ENCODE measurements at places on chromosomes 3 and 15.
A peak's percentile ranks its signal among the peaks of the same experiment; 100 is the strongest.

GRCh38 chr15:57082054-57082728 is 163.7 kb downstream of the TCF12 start:
- DNase-seq = no peak

DNA sequence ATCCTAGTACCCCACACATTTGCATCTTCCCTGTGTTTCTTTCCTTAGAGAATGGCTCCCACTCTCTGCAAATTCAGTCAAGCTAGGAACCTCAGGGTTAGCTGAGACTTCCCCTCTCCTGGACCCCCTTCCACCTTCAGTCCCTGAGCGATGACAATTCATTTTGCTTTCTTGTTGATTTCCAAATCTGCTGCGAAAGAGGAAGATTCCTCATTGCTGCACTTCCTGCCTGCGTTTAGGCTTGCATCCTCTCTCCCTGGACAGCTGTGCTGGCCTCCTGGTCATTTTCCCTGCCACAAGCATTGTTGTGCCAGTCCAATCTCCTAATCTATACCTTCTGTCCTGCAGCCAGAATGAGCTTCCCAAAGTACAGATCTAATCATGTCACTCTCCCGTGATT is 12.3 kb upstream of the DGKG start:
- DNase-seq = no peak

- no peak for DNase-seq
Observed at GRCh38 chr3:197494366-197495058, 61.3 kb downstream of the BDH1 start.

DNA sequence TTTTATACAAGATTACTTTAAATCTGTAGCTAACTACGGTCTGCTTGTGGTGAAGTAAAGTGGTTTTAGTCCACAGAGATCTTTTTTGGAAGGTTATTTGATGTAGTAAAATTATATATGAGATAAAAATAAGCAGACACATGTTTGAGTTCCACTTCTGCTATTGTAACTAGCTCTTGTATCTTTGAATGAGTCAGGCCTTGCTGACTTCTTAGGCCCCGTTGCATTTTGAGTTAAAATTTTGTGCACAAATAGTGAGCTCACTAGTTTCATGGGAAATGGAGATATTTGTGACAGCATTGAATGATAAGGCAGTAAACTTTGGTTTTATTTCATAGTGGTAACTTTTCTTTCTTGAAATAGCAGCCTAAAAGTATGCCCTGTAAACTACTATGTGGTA is 42.6 kb downstream of the ARIH1 start:
- DNase-seq = no peak

GRCh38 chr15:79352206-79352605 is 41.3 kb downstream of the TMED3 start:
- DNase-seq = no peak

DNA sequence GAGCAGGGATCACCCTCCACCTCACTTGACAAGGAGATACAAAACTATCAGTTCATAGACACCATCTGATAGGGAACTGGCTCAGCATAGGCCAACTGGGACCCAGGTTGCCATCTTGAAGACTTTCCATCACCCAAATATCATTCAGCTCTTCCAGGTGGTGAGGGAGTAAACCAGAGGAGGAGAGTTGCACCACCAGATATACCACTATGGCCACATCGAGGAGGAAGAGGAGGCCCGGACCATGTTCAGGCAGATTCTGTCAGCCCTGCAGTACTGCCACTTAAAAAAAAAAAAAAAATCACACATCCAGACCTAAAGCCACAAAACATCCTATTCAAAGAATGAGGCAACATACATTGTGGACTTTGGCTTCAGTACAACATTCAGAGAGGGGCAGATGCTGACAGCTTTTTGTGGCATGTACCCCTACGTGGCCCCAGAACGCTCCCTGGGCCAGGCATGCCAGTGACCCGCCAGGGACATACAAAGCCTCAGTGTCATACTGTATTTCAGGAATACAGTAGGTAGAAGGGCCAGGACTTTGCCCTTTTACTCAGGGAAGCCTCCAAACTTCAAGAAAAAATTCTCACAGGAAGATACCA is 18.4 kb upstream of the EMC3 start:
- DNase-seq = no peak

GRCh38 chr15:59687836-59688235 is 1.3 kb downstream of the BNIP2 start:
- no peak for DNase-seq

- no peak for DNase-seq
Observed at GRCh38 chr15:94300612-94301011, 69.3 kb downstream of the MCTP2 start.

DNA sequence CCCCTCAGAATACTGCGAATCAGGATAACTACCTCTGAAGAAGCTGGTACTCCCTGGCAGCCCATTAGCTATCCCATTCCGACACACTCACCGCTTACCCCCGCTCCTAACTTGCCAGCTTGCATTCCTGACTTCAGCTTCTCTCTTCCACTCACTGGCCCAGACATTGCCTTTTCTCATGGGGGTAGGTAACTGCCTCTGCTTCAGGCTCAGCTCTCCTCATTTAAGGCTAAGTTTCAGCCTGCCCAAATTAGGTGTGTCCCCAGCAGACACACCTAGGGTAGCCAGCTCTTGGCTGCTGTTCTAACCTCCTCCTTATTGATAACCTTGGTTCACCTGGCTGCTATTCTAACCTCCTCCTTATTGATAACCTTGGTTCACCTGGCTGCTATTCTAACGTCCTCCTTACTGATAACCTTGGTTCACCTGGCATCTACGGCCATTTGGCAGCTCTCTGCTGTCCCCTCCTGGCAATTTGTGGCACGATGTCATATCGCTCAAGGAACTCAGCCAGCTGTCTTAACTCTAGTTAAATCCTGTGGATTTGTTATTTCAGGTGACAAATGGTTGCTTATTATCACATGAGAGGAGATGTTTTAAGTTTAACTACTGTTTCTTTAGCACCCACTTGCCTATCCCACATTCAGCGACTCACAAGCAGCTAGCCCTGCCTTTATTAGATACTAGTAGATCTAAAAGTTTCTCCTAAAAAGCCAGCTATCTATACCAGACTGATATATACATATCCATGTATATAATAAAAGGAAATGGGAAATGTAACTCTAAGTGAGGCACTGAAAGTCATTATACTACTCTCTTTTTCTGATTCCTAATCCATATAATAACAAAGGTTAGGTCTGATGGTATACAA is 106.5 kb upstream of the ACP3 start:
- no peak for DNase-seq

DNA sequence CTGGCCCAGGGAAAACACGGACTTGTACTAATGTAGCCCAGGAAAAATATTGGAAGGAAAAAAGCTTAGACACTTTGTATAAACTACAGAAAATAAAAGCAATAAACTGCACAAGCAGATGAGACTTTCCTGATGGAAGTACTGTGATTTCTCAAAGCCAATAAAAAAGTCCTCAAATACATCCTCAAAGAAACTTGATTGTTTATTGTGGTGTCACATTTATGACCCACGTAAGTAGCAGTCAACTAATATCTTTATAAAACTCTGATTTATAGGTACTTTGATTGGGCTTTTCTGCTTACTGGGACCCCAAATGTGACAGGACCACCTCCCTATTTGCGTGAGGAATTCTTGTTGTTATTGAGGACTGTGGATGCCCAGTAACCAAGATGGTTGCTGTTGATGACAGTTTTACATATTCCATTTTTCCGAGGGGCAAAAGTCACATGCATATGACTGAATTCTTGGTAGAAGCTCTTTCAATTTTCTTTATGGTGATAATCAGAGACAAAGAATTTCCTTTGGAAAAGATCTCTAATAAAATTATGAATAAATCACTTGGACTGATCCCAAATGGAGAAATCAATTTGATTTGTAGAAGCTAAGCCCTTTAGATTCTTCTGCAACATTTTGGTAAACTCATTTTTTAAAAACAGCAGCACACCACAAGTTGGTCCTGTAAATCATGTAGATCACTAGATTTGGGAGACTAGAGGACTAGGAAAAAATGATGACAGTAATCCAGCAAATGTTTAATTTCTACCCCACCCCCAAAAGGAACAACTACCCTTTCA is 159.0 kb upstream of the TSC22D2 start:
- no peak for DNase-seq

DNA sequence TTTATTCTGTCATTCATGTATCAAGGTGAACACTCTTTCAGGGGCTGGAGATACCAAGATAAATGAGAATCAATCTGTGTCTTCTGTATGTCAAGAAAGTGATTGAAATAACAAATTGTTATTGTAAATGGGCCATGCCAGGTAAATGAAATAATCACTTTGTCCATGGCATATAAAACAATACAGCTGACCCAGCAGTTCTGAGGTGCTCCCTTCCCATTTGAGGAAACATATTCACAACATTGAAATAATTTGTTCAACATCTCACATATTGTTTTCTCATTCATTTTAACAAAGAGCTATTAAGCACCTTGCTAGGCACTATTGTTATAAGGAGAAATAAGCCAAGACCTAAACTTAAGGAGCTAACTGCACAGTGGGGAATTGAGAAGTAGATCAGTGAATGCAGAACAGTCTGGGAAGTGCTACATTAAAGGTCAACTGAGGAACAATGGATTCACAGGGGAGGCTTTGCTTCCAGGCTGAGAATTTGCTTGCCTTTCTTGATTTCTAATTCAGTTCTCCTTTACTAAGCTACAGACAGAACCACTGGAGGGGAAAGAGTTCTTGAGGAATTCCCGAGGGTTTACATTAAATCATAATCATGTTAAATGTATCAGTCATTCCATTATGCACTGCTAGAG is 806.3 kb upstream of the ARPP21 start:
- DNase-seq = no peak

DNA sequence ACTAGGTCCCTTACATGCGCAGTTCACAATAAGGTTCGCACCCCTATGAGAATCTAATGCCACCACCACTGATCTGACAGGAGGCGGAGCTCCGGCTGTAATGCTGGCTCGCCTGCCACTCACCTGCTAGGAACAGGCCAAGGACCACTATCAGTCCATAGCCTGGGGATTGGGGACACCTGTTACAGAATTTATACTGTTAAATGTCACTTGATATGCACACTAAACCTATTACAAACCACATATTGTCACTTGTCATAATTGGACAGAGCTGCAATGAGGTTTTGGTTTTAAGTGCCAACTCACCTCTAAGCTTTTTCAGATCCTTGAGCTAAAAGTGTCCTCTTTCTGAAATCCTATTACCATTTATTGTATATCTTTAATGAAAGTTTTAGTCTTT is 507.9 kb upstream of the TPRG1 start:
- DNase-seq = no peak

DNA sequence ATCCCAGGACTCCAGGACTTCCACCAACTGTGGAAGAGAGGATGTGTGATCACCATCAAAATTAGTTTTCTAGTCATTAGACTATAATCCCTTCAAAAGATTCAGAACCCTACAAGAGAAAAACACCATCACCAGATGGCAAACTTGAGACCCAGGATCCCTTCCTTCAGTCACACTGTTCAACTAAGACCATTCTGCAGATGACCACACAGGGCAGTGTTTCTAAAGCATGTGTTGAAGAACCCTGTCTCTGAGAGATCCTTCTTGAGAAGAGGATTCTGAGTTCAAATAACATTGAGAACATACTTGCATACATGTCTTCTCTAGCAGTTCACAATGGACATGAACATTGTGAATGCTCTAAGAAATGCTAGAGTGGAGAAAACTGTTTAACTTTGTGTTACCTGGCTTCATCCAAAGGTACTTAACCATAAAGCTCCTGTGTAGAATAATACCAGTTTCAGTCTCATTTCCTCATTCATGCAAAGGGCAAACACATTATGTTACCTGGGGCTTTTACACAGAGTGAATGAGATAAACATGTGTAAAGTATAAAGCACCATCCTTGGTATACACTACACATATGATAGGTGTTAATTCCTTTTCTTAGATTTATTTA is 2.4 kb upstream of the ADGRG7 start:
- DNase-seq = no peak

GRCh38 chr15:50257924-50258323 is 7.6 kb downstream of the HDC start:
- no peak for DNase-seq

- peak; percentile 43 for DNase-seq
Observed at GRCh38 chr3:194989241-194989640, 281.7 kb downstream of the XXYLT1 start.

- no peak for DNase-seq
Observed at GRCh38 chr3:129207479-129207878, 23.8 kb upstream of the CNBP start.

GRCh38 chr15:84608707-84609284 is 8.0 kb downstream of the ZSCAN2 start:
- DNase-seq = no peak

DNA sequence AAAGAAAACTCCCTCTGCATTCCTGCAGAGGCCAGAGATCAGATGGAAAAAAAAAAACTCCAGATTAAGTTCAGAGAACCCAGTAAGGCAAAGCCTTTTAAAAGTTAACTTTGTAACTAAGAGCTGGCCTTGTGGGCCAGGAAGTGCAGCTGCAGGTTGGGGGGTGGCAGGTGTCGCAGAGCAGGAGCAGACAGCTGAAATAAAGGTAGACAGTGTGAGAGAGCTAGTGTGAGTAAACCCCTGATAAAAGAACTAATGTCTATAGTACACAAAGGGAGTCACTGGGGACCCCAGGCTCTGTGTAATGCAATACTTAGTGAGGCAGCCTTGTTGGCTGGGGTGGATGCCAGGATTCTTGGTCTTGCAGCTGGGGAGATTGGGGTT is 42.1 kb downstream of the PPCDC start:
- DNase-seq = peak; percentile 51

- DNase-seq = no peak
Observed at GRCh38 chr3:58948018-58948417, 101.8 kb downstream of the CFAP20DC start.

DNA sequence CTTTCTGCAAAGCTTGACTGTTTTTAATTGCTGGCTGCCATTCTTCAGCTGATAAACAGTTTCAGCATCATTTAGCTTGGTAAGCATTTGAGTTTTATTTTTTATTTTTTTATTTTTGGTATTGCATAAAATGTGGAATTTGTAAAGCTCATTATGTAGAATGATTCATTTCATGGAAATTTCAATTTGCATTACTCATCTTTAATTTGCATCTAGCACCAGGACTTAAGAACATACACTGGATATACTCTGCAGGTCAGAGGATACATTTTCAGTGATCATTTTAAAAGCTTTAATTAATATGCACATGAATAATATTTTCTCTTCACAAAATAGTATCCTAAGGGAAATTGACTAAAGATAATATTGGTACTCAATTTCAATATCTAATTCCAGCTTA is 732.4 kb upstream of the BCHE start:
- no peak for DNase-seq

DNA sequence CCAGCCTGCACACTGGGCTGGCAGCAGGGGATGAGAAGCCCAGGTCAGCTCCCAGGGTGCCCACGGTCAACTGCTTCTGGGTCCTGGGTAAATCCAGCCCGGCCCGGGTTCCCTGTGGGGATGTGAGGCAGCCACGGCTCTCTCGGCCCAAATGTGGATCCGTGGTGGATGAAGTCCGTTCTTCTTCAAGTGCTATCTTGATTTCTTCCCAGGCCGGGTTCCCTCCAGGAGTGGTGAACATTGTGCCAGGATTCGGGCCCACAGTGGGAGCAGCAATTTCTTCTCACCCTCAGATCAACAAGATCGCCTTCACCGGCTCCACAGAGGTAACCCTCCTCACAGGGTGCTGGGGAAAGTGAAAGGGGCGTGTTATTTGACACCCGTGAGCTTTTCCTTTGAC is 16.1 kb downstream of the ALDH1A3 start:
- no peak for DNase-seq
